ENCODE measurements at places on chromosomes 12 and 14.

- peaks cover 18% of the 10 kb centered on the region for H3K4me1 ChIP-seq
- H3K27me3 ChIP-seq = no peaks in the 10 kb centered on the region
- no peak overlapping the region for H3K4me3 ChIP-seq
- DNase-seq = no peak
Observed at GRCh38 chr12:111569363-111570083, 29.6 kb downstream of the ATXN2 start.

DNA sequence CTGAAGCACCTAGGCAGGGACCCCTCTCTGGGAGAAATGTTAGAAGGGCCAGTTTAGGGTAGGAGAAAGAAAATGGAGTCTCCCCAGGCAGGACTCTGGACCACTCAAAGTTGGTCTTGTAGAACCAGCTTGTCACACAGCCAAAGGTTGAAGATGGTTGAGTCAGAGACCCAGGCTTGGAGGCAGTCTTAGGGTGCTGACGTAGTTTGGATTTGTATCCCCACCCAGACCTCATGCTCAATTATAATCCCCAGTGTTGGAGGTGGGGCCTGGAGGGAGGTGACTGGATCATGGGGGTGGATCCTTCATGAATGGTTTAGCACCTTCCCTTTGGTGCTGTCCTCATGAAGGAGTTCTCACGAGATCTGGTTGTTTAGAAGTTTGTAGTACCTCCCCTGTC is 121.2 kb downstream of the CRACR2A start:
- DNase-seq = no peak
- no peaks in the 10 kb centered on the region for H3K4me1 ChIP-seq
- peaks cover 37% of the 10 kb centered on the region for H3K36me3 ChIP-seq
- no peak overlapping the region for H3K4me3 ChIP-seq

DNA sequence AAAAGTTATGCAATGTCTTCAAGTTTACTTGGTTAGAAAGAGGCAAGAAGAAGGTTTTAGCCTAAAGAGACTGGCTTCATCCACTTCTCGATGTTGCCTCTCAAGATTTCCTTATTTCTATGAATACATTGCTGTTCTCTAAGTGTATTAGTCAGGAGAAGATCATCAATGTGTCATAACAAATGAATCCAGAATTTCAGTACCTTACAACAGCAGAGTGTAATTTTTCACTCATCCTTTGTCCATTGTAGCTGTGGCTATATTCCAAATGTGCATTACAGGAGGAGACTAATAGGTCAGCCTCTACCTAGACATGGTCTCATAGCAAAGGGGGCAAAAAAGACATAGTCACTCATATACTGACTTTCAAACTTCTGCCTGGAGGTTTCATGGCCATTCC is 579.1 kb downstream of the PRKD1 start:
- no peaks in the 10 kb centered on the region for H3K27me3 ChIP-seq
- DNase-seq = no peak
- H3K36me3 ChIP-seq = no peaks in the 10 kb centered on the region
- H3K4me3 ChIP-seq = no peak overlapping the region
- no peaks in the 10 kb centered on the region for H3K4me1 ChIP-seq

- no peaks in the 10 kb centered on the region for H3K36me3 ChIP-seq
- H3K27me3 ChIP-seq = peaks cover 2% of the 10 kb centered on the region
- H3K4me3 ChIP-seq = no peak overlapping the region
Observed at GRCh38 chr14:97311411-97311810, 514.2 kb downstream of the VRK1 start.

- no peak overlapping the region for H3K4me3 ChIP-seq
- no peak overlapping the region for H3K27ac ChIP-seq
- no peaks in the 10 kb centered on the region for H3K36me3 ChIP-seq
Observed at GRCh38 chr12:89238593-89238992, 113.7 kb downstream of the DUSP6 start.

DNA sequence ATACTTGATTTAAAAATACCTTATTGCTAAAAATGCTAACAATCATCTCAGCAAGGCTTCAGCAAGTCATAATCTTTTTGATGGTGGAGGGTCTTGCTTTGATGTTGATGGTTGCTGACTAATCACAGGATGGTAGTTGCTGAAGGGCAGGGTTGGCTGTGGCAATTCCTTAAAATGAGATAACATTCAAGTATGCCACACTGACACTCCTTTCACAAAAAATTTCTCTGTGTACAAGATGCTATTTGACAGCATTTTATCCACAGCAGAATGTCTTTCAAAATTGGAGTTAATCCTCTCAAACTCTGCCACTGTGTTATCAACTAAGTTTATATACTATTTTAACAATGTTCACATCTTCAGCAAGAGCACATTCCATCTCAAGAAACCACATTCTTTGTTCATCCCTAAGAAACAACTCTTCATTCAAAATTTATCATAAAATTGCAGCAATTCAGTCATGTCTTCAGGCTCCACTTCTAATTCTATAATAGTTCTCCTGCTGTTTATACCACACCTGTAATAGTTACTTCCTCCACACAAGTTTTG is 16.1 kb downstream of the SCAF11 start:
- DNase-seq = no peak
- peaks cover 28% of the 10 kb centered on the region for H3K36me3 ChIP-seq
- peak overlapping the region; percentile 85 for H3K27ac ChIP-seq
- no peaks in the 10 kb centered on the region for H3K27me3 ChIP-seq

DNA sequence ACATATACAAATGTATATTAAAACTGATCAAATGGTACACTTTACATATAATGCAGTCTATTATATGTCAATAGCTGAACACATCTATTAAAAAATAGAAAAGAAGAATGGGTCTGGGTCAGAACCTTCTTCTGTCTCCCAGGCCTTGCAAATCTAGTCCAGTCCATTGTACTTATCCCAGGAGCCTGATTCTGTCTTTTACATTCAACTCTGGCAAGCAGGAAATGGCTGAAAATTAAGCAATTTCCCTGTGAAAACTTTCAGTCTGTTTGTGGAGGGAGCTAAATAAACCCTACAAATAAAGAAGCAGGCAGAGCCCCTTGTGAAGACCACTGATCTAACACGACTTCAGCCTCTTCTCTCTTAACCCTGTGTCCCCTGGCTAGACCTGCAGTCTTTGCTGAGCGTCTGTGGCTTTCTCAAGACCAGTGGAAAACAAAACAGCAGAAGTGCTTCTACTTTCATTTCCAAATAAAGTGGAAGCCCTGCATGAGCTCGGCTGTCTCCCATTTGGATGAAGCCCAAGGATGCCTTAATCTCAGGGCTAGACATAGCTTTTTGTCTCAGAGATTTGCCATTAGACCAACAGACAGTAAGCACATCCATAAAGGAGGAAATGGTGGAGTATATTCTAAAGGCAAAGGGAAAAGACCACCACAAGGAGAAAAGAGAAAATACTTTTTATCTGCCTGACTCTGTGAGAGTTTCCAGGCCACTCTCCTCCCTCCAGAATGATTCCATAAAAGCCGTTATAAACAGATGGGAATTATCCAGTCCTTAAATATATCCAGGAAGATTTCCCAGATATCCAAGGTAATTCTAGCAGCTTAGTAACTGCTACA is 48.2 kb downstream of the CRACR2A start:
- H3K27ac ChIP-seq = no peak overlapping the region
- H3K27me3 ChIP-seq = no peaks in the 10 kb centered on the region
- no peak overlapping the region for H3K4me3 ChIP-seq
- DNase-seq = no peak

DNA sequence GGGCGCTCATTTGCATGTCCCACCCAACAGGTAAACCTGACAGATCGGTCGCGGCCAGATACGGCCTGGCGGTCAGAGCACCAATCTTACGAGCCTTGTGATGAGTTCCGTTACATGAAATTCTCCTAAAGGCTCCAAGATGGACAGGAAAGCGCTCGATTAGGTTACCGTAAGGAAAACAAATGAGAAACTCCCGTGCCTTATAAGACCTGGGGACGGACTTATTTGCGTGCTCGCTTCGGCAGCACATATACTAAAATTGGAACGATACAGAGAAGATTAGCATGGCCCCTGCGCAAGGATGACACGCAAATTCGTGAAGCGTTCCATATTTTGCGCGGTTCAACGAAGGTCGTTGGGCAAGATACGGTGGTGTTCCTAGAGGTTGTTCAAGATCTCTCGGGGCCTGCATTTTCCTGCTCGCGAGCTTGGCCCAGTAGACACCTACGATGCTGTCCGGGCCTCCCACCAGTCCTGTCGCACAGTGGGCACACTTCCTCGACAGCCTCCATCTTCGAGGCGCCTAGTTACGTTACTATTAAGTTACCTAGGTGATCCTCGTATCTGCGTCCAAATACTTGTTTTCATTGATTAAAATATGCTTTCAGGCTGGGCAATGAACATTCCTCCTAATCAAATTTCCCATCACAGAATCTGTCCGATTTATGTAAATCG is at the start of gene RNU6-7:
RNU6-7 (plus strand) TSS at position 230 of the 675 bp plus-strand sequence.
- H3K27me3 ChIP-seq = no peaks in the 10 kb centered on the region
- H3K4me1 ChIP-seq = peaks cover 32% of the 10 kb centered on the region
- H3K27ac ChIP-seq = peak within 1 kb of the TSS; percentile 99
- H3K36me3 ChIP-seq = no peaks in the 10 kb centered on the region

GRCh38 chr12:126830778-126831680 is 1435.9 kb upstream of the TMEM132C start:
- H3K4me1 ChIP-seq = no peaks in the 10 kb centered on the region
- DNase-seq = no peak
- no peak overlapping the region for H3K4me3 ChIP-seq
- peaks cover 11% of the 10 kb centered on the region for H3K27me3 ChIP-seq
- peaks cover 4% of the 10 kb centered on the region for H3K36me3 ChIP-seq

DNA sequence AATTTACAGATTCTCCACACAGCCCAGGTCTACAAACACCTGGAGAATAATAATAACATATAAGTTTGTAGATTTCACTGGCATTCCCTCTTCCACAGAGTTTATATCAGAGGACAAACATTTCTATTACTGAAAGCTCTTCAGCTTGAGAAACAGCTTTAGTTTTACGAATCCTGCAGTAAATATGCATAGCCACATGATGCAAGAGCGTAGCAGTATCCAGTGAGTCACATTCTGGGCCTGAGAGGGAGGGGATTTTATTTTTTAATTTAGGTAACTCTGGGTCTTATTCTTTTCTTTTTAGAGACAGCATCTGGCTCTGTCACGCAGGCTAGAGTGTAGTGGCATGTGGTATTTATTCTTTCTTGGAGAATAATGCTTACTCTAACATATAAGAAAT is 1002.8 kb downstream of the TRHDE start:
- no peak overlapping the region for H3K4me3 ChIP-seq
- no peaks in the 10 kb centered on the region for H3K4me1 ChIP-seq
- H3K27me3 ChIP-seq = no peaks in the 10 kb centered on the region
- H3K27ac ChIP-seq = no peak overlapping the region
- no peaks in the 10 kb centered on the region for H3K36me3 ChIP-seq
- no peak for DNase-seq

- H3K4me1 ChIP-seq = peaks cover 7% of the 10 kb centered on the region
- peaks cover 1% of the 10 kb centered on the region for H3K36me3 ChIP-seq
- H3K27ac ChIP-seq = no peak overlapping the region
- no peak overlapping the region for H3K4me3 ChIP-seq
- no peak for DNase-seq
Observed at GRCh38 chr12:113142173-113142885, 6.8 kb upstream of the RASAL1 start.

DNA sequence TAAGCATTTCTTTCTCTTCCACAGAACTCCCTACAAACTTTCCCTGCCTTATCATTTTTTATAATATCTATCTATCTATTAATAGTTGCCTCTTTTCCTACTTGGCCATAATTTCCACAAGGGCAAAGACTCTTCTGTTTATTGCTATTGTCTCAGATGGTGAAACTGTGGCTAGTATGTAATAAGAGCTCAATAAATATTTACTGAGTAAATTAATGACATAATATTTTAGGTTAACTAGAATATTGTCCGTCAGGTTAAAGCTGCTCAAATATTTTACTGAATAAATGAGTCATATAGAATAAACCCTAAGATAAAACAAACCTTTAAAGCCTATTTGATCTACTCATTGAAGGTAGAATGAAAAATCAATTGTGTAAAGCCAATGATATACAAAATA is 240.5 kb downstream of the PPFIA2 start:
- H3K36me3 ChIP-seq = no peaks in the 10 kb centered on the region
- no peaks in the 10 kb centered on the region for H3K27me3 ChIP-seq
- no peak for DNase-seq
- H3K27ac ChIP-seq = no peak overlapping the region
- no peak overlapping the region for H3K4me3 ChIP-seq

GRCh38 chr12:2804393-2805142 is 7.9 kb upstream of the ITFG2 start:
- H3K36me3 ChIP-seq = peaks cover 23% of the 10 kb centered on the region
- peak overlapping the region; percentile 73 for H3K27ac ChIP-seq
- H3K27me3 ChIP-seq = no peaks in the 10 kb centered on the region

DNA sequence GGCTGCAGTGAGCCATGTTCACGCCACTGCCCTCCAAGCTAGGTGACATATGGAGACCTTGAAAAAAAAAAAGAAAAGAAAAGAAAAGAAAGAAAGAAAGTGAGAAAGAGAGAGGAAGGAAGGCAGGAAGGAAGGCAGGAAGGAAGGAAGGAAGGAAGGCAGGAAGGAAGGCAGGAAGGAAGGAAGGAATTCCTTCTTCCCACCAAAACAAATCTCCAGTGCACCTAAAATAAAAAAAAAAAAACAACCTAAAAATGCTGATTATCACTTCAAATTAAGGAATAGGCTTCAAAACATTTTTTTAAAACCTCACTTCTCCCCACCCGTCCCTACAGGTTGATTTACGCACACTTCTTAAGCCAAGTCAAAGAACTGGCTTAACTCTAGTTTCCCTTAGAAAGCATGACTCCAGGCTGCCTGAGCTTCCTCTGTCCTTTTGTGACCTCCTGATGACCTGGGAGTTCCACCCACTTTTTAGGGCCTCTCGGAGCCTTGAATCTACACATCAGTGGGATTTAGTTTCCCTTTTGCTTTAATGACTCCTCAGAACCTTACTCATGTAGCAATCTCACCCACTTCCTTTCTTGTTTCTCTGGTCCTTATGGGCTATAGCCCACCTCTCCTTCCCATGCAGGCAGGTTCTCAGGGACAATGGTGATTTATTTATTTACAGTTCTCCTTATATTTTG is 18.6 kb downstream of the DUSP6 start:
- H3K4me1 ChIP-seq = peaks cover 8% of the 10 kb centered on the region
- no peaks in the 10 kb centered on the region for H3K27me3 ChIP-seq
- no peak for DNase-seq
- no peak overlapping the region for H3K27ac ChIP-seq
- no peak overlapping the region for H3K4me3 ChIP-seq

DNA sequence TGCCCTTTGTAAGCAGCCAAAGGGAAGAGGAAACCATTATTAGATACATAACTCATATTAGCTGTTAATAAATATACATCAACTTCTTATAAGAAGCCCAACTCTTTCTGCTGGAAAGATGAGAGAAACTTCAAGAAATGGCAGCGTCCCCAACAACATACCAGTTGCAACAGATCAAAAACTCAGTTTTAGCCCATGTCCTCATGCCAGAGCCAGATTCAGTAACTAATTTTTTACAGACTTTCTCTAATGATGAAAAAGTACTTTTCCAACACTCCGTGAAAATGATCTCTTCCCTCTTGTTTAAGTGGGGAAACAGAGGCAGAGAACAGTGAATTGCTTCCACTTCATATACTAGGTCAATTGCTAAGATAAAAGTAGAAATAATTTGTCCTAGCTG is 206.8 kb upstream of the NUDT4 start:
- no peak for DNase-seq
- no peaks in the 10 kb centered on the region for H3K27me3 ChIP-seq
- H3K4me1 ChIP-seq = peaks cover 20% of the 10 kb centered on the region
- no peak overlapping the region for H3K4me3 ChIP-seq

Data from memory B cell (primary cell).